K562 (cell line): ENCODE measurements at places on chromosomes 6 and 20.

DNA sequence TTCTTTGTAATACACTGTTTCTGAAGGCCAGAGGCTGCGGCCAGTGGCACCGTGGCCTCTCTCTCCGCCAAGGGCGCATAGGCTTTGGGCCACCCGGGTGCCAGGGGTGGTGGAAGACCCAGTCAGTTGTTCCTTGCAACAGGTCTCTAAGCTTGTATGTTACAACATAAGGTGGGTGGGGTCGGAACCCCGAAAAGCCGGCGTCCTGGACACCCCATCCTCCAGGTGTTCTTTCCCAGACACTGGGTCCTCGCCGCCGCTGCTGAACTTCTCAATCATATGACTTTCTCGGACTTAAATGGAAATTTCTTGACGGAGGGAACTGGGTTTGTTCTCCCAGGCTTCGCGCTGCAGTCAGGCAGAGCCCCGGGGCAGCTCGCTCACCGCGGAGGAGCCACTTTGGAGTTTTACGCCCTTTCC, 983 bp upstream of the KCNQ5 start:
- peak; percentile 16 for DNase-seq

- DNase-seq, result no peak
These were observed 294.2 kb downstream of the FOXC1 start for GRCh38 chr6:1903780-1904465.

- no peak for DNase-seq
These were observed 66.9 kb downstream of the GMPR start for GRCh38 chr6:16305246-16305725.

DNA sequence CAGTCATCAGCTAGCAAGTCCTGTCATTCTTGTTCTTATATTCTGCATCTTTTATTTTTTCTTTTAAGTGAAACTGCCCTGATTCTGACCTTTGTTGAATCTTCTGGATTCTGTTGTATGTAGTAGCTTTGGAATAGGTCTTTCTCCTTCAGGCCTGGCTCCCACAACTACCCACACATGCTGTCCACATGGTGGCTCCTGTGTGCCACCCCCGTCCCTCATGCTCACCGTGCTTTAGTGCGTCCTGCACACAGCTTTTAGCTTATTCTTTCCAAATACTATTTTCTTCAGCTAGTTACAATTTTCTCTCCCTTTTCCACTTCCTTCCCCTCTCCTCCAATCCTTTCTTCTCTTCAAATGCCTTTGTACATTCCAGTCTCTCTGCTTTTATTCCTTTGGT, 61.8 kb downstream of the CTNNBL1 start:
- DNase-seq, result peak; percentile 14

DNA sequence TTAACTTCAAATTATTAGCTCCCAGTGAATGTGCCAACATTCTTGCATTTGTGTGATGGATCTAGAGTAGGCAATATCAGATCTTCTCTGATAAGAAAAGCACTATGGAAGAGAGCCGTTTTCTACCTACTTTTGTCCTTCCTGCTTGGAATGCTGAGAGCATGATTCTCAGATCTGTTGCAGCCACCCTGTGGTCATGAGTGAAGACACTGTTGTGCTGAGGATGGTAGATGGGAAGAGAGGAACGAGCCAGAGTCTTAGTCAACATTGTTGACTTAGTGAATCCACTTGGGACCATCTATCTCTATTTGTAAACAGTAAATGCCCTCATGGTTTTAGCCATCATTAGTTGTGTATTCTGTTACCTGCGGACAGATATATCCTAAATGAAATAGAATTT, 202.6 kb downstream of the CD109 start:
- no peak for DNase-seq

- no peak for DNase-seq
These were observed 312.0 kb downstream of the SAMD5 start for GRCh38 chr6:147820520-147820919.
